ENCODE measurements at places on chromosomes 11 and 22.

DNA sequence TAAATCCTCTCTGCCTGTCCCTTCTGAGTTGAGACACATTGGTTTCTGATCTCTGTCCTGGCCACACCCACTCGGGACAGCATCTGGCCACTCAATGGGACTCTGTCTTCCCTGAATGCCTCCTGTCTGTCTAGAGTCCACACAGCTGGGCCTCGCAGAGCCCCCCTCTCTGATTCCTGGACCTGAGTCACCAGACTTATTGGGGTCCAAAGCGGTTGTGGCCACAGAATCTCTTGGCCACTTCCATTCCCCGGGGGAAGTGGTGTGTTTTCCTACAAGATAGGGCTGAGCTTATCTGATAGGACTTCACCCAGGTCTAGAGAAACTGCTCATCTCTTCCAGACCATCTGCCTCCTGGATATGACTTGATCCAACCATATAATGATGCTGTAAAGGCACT, 57.4 kb upstream of the WNT11 start:
- DNase-seq = no peak

GRCh38 chr11:88522624-88523385, 185.3 kb upstream of the CTSC start:
- DNase-seq = no peak

DNA sequence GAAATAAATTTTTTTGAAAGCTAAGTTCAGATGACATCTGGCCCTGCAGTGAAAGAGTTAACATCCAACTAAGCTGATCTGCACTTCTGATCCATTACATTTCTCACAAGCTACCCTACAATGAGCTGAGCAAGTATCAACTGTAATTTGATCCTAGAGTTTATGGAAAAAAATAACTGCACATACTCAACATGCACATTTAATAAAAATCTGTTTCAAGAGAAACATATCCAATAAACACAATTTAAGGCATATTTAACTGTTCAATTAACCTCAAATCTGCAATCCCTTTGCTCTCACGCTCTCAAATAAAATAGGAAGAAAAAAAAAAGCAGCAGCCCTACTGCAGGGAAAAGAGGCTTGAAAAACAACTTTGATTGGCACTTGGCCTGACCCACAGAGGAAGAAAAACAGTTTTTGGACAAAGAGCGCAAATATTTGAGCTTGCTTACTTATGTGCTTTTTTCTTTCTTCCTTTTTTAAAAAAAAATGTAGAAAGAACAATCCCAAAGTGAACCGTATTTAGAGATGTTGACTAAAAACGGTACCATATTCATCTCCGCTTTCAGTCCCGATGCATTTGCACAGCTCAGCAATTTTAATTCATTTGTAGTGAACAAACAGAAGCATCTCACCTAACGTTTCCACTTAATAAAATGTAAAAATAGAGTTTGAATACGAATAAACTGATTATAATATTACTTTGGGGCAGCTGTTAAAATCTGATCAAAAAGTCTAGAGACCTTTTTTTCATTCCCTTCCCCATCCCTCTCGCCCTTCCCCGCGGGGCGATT, 1.6 kb downstream of the SESN3 start:
- DNase-seq = no peak

GRCh38 chr11:2461253-2461955, 16.6 kb downstream of the KCNQ1 start:
- no peak for DNase-seq

DNA sequence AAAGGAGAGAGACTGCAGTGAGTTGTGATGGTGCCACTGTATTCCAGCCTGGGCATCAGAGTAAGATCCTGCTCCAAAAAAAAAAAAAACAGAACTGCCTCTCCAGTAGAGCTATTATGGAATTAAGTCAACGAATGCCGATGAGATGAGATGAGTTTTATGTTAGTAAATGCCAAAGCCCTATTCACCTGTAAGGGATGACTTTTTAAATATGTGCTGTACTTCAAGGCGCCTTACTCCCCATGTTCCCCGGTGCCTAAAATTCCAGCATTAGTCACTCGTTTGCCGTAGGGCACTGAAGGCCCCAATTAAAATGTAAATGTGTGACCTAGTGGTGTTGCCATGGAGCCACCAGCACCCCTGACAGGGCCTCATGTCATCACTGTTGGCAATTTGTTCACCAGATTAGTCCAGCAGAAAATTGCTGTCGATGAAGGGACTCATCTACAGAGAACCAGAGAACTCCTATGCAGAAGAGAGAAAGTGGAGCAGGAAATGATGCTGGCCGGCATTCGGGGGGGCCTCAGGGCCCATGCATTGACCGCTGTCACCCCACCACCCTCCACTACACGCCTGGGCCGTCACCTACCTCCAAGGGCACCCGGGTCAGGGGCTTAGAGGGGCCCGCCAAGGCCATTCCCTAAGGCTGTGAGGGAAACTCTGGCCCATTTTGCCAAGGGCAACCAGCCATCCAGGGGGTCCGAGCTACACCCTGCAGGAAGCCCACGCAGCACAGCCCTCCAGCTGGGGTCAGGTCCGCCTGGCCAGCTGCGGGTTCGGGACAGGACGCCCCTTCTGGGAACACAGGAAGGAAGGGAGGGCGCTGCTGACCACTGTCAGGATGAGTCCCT, 17.8 kb downstream of the LIF start:
- no peak for DNase-seq

GRCh38 chr22:26463101-26463661, 20.4 kb downstream of the HPS4 start:
- DNase-seq = no peak

- DNase-seq = no peak
Measured at GRCh38 chr11:77188633-77189491, 60.8 kb downstream of the MYO7A start.

GRCh38 chr11:47355283-47356128, 3.0 kb upstream of the MYBPC3 start:
- DNase-seq = no peak

- no peak for DNase-seq
Measured at GRCh38 chr22:44497218-44497904, 672 bp downstream of the RTL6 start.

DNA sequence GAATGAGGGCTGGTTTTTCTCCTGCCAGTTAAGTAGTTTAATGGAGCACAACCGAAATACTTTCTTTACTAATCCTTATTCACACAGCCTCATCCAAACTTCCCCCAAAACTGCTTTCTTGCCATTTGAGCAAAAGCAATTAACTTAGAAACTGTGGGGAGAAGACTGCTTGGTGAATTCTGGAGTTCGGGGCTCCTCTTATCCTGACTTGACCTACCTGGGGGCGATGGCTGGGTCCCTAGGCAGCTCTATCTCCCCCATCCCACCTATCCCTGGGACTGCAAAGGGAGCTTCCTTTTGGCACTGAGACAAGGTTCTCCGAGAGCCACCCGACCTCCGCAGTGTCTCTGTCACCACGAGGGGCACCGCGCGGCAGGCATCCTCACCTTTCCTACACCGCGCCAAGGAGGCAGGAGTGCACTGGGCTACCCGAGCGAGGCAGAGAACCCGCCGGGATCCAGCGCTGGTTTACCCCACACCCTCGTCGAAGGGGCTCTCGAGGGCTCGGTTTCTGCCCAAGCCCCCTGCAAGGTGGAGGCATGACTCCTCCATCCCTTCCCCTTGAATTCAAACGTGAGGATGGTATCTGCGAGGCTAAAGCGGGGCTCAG, 759 bp downstream of the DESI1 start:
- no peak for DNase-seq

GRCh38 chr22:19929586-19930550, 11.7 kb upstream of the COMT start:
- no peak for DNase-seq

GRCh38 chr22:41540006-41540315, 4.3 kb downstream of the POLR3H start:
- DNase-seq = no peak

GRCh38 chr22:47178339-47178738, 415.9 kb downstream of the TBC1D22A start:
- DNase-seq = no peak

DNA sequence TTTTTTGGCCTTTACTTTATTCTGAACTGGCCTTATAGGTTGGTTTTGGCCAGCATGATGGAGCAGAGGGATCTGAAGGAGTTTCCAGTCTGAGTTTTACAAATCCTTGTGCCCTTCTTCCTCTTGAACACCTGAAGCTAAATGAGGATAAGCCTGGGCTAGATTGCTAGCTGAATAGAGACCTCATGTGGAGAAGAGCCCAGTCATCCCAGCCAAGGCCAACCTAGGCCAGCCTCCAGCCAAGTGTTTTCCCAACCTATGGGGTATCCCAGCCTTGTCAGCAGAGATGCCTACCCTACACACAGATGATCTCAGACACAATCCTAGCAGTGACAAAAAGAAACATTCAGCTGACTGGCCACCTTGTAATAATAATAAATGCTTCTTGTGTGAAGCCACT, 966 bp upstream of the CASP12 start:
- no peak for DNase-seq

- DNase-seq = no peak
Measured at GRCh38 chr22:46679706-46680269, 58.3 kb downstream of the CERK start.

DNA sequence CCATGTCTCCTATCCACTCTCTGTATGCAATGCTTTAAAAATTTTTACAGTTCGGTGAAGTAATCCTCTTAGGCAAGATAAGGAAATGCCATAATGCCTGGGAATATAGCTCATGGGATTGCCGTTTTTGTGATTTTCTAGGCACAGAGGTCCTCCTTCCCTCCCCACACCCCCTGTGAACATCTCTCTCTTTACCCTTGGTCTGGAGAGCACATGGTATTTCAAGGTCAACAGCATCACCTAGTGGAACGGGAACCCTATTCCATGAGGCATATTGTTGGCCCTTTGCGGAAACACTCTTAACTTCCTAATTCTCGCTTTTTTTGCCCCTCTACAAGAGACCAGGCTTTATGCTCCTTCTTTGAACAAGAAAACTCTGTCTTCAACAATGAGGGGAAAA, 8.8 kb downstream of the NXPE4 start:
- DNase-seq = no peak

- no peak for DNase-seq
Measured at GRCh38 chr11:71991494-71991893, 7.2 kb upstream of the IL18BP start.

GRCh38 chr11:113373306-113373705, 14.3 kb upstream of the ANKK1 start:
- DNase-seq = no peak

DNA sequence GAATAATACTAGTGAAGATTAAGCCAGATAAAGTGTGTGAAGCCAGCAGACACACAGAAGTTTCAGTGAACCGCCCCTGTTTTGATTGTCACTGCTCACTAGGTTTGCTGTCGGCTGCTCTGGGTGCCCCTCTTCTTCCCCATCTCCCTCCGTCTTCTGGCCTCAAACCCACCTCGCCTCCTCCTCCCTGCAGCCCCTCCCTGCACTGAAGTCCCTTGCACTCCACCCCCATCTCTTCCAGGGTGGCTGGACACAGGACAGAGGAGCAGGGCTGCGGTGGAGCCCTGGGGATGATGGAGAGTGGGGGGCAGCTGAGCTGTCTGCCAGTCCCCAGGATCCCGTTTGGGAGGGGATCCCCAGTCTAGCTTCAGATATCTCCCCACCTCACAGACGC, 53.5 kb downstream of the CYTH4 start:
- no peak for DNase-seq

- no peak for DNase-seq
Measured at GRCh38 chr11:29734287-29734686, 282.5 kb downstream of the KCNA4 start.

DNA sequence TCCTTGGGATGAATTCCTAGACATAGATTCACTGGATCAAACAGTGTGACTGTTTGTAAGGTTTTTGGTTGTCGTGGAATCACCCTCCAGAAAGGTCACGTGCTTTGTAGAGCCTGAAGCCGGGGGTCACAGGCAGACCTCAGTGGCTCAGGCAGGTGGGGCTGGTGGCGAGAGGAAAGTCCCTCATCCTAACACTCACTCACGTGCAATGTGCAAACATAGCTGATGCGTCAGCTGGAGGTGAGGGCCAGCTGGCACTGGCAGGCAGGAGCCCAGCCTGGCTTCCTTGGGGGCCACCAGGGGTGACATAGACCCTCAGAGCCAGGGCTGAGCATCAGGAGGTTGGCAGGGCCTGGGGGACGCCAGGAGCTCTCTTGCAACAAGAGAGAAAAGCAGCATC, 90.0 kb downstream of the ARHGAP8 start:
- DNase-seq = no peak

GRCh38 chr22:29860006-29860766, 22.1 kb upstream of the ASCC2 start:
- DNase-seq = no peak

DNA sequence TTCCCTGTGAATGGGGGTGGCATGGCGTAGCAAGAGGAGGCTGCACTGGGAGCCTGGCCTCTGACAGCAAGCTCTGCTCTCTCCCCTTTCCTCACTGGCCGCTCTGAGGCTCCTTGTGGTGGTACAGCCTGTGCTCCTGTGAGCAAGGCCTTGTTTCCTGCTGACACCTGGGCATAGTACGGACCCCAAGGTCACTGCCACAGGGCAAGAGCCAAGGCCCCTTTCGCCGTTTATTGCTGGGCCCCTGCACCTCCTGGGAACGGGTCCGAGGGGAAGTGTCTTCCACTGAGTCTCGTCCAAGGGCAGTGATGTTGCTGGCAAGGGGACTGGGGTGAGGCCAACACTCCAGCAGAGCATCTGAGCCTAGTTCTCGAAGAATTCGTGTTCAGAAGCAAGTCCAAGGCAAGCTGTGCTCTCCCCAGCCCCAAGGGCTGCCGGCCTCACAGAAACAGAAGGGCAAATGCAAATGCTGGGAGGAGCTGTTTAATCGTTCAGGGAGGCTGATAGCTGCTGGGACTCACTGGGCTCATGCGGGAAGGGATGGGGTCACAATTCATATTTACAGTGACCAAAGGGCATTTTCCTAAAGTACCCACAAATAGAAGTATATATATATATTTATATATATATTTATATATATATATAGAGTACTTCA, 15.9 kb upstream of the TTLL12 start:
- no peak for DNase-seq

DNA sequence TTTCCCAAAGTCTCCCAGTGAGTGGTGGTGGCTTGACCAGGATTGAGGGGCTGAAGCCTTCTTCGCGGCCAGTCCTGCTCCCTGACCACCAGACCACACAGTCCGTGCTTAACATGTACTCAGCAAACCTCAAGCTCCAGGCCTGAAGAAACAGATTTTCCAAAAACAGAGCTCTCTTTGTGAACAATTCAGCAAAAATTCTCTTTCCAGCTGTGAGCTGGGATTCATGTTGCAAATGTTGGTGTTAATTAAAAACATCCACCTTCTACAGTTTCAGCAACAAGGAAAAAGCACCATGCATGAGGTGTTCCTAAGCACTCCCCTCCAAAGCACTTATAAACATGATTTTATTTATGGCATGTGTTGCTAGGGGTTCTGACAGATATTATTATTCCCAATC, 129.5 kb downstream of the ETS1 start:
- no peak for DNase-seq

GRCh38 chr11:11977206-11977938, 31.1 kb downstream of the DKK3 start:
- no peak for DNase-seq

GRCh38 chr11:17894929-17895658, 117.8 kb downstream of the SERGEF start:
- DNase-seq = no peak

GRCh38 chr22:30947816-30948454, 20.6 kb downstream of the MORC2 start:
- no peak for DNase-seq

GRCh38 chr11:111395081-111395480, 16.0 kb upstream of the POU2AF1 start:
- no peak for DNase-seq
